CD4-positive, alpha-beta T cell treated with Interleukin-2 at 100 ng/mL for 4 hours (primary cell): ENCODE measurements at places on chromosomes 6 and 20.

DNA sequence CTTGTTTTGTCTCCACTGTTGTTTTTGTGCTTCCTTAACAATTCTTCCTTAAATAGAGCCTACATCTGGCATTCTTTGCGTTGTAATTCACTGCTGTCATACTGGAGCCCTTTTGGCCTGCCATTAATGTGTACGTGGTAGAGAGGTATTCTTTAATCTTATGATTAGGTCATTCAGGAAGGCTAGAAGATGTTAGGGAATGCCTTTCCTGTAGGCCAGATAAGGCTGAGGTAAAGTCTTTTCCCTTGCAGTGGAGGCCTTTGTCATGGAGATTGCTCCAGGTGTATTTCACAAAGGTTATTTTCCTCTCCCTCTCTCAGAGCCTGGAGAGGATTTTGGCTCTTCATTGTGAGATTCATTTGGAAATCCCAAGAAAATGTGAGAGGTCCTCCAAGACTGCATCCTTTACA is 146.9 kb downstream of the FUT9 start:
- DNase-seq, result no peak

- DNase-seq, result no peak
Observed at GRCh38 chr20:34312024-34312460, 8.9 kb upstream of the AHCY start.

GRCh38 chr6:26514984-26515383 is 14.9 kb downstream of the BTN1A1 start:
- DNase-seq, result no peak

DNA sequence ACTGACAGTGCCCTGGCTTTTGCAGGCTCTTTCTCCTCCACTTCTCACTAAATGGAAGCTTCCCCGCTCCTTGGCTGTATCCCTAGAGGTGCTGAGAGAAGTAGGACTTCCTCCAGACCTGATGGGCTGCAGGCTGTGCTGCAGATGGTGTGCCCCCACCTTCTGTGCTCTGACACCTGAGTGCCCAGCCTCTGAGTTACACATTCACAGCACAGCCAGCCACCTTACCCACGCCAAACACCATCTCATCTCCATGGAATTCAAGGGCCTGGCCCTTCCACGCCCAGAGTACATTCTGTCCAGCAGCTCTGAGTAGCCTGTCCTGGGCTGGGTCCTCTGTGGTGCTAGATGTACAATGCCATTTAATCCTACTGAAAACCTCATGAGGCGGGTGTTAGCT is 5.3 kb downstream of the SFTA2 start:
- DNase-seq, result no peak

DNA sequence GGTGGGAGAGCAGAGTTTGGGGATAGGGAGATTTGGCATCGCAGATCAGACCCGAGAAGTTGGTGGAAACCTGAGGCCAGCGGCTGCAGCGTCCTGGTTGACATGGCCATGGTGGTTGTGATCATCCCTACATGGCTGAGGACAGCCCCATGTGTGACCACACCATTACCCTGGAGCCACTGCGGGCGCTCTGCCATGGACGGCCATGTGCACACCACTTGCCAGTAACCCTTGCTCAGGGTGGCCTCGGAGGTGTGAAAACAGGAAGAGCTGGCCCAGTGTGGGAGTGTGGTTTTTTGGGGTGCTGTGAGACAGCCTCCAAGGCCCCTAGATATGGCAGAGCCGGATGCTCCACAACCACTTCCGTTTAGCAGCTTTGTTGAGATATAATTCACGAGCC is 64.4 kb downstream of the TMEM242 start:
- DNase-seq, result peak; percentile 41

GRCh38 chr20:33180169-33180568 is 12.2 kb downstream of the BPIFA2 start:
- no peak for DNase-seq

- no peak for DNase-seq
Observed at GRCh38 chr6:116012951-116013350, 47.7 kb downstream of the FRK start.

- peak; percentile 50 for DNase-seq
Observed at GRCh38 chr20:63895952-63896263, 982 bp downstream of the DNAJC5 start.

GRCh38 chr6:14642842-14643241 is 525.3 kb downstream of the CD83 start:
- DNase-seq, result no peak

DNA sequence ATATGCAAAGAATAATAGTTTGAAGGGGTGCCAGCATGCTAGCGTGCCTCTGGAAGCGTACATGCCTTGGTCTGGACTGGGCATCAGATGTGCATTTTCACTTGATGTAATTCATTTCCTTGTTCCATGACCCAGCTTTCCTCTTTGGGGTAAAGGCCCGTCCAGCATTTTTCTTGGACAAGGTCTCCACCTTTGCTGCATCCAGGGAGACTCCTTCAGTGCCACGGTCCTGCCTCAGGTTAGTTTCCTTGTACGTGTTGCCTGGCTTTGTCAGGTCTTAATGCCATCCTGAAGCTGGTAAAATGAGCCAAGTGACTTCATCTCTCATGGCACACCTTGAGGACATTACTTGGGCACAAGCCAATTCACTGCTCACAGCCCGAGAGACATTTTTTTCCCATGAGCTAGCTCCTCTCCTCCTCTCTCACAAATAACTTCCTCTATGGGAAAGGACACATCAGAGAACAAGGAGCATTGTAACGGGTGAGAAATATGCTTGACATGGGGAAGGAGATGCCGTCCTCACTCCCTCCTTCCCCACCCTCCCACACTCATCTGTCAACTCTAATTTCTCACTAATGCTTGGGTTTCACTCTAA is 23.9 kb downstream of the EDN1 start:
- no peak for DNase-seq

DNA sequence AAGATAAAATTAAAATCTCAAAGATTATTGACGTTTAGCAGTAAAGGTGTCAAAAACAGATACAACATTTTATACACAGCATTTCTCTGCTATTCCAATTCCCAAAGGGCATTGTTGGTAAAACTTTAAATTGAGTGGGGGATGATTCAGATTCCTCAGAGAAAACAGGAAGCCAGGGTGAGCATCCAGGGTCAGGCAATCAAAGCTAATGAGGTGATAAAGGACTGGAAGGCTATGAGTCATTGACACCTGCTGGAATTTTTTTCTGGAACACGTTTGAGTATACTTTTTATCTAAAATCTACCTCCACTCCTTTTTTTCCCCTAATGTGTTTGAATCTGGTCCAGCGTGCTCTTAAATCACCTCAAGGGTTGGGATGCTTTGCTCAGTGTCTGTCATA is 52.2 kb downstream of the FKBP1C start:
- no peak for DNase-seq

- DNase-seq, result no peak
Observed at GRCh38 chr6:152295920-152296319, 341.2 kb downstream of the SYNE1 start.

DNA sequence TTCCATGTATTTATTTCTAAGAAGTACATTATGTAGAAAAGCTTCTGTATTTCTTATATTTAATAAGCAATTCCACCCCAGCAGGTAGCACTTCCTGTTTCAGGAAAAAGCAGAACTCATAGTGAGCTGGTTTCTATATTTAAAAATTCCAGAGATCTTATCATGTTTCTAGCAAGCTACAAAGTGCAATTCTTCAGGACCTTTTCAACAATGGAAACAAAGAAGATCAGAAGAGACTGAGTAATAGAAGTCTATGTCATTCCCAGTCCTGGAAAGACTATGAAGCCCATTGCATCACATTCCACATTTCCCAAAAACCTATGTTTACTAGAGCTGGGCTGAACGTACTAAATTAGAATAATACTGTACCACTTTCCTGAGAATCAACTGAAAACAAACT is 302.6 kb upstream of the NRSN1 start:
- DNase-seq, result no peak

DNA sequence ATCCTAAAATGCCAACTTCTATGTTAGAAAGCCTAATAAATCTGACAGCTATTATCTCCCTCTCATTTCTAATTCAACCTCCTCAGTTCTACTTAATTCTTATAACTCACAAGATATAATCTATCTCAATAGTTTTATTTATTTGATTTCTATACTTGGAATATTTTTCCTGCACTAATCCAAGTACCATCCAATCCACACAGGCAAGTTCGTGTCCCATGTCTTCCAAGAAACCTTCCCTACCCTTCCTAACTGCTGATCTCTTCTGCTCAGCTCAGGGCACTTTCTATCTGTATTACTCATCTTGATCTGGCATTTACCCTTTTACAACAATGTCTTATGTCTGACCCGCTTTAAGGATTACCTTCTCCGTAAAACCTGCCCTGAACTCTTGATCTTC is 18.2 kb downstream of the NCOA5 start:
- no peak for DNase-seq

DNA sequence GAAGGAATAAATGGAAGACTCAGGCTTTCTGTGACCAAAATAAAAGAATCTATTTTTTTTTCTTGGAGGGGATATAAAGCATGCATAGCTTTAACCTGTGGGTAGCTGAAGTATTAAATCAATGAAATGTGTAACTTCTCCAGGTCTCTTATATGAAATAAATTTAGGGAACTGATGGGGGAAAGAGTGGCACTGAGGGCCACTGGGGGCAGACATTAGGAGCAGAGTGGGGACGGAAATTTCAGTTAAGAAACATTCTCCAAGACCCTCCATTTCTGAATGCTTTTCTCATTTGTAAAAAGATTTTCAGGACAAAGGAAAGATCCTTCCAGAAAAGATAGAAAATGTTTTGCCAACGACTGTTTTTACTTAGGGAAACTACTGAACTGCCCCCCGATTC is 131.0 kb downstream of the GPX5 start:
- DNase-seq, result no peak

DNA sequence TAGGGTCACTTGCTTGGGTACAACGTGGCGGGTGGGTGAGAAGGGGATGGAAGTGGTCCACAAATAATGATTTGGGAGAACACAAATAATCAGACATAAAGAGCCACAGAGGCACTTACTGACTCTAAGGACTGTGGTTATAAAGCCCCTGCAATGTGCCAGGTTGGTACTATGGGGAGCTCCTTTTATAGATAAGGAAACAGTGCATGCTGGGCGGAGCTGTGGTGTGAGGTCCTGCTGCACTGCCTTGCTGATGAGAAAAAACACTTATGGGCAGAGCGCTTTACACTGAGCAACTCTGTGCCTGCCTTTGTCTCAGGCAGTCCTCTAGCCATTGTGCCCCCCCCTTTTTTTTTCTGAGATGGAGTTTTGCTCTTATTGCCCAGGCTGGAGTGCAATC is 29.1 kb upstream of the SCRT2 start:
- no peak for DNase-seq

- DNase-seq, result no peak
Observed at GRCh38 chr6:44054721-44055559, 72.3 kb downstream of the MRPL14 start.

DNA sequence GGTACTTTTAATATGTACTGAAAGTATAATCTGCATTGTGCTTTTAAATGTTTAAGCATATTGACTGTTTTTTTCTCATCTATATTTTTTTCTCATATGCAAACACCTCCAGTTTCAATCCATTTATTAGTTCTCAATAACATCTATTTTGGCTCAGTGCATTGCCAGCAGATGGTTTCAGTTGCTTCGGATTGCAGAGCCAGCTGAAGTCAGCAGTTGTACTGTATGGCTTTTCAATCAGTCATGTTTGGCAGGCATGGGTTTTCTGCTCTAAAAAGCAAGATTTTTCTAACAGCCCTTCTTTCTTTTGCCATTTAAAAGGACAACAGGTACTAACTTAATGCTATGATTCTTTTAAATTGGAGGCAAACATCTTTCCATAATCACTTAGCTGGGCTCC is 121.2 kb downstream of the CD109 start:
- DNase-seq, result no peak

- DNase-seq, result no peak
Observed at GRCh38 chr6:110049696-110050439, 71.8 kb downstream of the GPR6 start.

DNA sequence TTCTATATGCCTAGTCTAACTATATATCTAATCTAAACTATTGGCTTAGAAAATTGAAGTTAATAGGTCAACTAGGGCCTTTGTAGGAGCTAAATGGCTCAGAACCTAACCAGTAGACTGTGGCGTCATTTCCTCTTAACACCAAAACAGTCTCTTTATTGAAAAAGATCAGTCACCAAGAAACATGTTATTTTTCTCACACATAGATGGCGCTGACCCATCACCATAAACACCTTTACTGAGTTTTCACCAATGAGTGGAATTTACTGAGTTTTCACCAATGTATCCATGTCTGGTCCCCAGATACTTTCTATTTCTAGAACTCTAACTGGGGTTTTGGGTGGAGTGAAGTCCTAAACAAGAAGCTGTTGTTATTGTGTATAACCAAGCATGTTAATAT is 636.0 kb downstream of the BCKDHB start:
- DNase-seq, result no peak

GRCh38 chr20:25418776-25419175 is 11.3 kb downstream of the GINS1 start:
- DNase-seq, result no peak

DNA sequence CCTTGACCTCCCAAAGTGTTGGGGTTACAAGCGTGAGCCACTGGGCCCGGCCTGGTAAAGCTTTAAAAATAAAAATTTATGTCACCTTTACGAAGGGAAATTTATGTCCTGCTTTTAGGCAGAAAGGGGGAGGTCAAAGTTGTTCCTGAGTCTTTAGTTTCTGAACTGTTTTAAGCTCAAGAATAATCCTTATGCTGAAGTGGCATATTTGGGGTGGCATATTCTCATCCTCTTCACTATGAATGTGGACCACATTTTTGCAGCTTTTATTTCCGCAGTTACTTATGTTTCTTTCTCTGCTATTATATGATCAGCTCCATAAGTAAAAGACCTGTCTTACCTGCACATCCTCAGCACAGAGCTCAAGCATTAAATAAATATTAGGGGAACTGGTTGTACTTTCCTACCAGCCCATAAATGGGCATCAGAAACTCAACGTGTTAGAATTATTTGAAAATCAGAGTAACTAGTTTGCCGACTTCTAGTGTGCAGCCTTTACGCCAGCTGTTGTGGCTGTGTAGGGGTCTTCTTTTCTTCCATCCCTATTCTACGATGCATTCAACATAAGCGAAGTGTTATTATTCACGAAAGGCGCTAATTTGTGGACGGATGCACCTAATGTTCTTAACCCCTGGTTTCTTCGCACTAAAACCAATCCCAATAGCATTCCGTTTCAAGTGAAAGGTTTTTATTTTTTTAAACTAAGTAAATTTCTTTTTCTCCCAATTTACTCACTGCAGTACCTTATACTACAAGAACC is 867 bp upstream of the AKAP7 start:
- DNase-seq, result no peak

DNA sequence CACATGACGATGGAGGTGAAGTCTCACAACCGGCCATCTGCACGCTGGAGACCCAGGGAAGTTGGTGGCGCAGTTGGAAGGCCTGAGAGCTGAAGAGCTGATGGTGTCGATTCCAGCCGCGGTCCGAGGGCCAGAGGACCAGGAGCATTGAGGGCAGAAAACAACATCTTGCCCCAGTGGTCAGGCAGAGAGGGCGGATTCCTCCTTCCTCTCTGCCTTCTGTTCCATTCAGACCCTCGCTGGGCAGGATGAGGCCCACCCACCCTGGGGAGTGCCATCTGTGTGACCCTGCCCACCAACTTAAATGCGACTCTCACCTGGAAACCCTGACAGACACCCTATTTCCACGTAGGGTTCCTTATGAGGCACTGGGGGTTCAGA is 120.7 kb upstream of the PMEPA1 start:
- DNase-seq, result no peak
